GM19239 (cell line): ENCODE measurements at places on chromosomes 1 and 21.

GRCh38 chr1:44024903-44025525, 6.2 kb downstream of the SLC6A9 start:
- no peak for DNase-seq

- no peak for DNase-seq
Observed at GRCh38 chr21:41086569-41086968, 81.4 kb upstream of the BACE2 start.

DNA sequence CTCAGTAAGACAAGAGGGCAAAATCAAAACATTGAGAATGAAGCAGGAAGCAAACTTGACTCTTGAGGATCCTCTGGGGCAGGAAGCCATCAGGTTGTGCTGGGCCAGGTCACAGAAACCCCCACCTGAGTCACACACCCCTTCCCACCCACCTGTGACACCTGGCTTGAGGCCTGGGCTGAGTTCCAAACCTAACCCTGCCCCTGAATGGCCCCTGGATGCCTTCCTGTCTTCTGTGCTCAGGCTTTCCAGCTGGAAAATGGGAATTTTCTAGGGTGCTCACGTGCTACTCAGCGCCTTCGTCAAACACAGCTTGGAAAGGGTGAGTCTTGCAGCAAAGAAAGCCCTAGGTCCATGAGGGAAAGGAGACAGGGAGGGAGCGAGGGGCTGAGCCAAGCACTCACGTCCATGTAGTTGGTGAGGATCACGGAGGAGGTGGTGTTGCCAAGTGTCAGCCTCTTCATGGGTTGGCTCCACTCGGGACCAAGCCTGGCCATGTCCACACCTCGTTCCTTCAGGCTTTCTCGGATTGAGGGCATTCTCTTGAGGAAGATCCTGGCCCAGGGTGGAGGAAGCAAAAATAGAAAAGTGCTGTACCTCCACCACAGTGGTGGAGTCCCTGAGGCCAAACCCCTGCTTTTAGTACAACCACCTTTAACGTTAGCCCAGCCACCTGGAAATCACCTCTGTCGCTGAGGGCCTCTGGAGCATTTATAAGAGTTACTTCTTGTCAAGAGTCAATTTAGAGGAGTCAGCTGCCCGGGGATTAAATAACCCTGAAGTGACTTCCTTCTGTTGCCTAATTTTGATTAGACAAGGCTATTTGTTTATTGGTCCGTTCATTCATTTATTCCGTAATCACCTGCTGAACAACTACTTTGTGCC, 4.3 kb downstream of the REN start:
- DNase-seq, result no peak

DNA sequence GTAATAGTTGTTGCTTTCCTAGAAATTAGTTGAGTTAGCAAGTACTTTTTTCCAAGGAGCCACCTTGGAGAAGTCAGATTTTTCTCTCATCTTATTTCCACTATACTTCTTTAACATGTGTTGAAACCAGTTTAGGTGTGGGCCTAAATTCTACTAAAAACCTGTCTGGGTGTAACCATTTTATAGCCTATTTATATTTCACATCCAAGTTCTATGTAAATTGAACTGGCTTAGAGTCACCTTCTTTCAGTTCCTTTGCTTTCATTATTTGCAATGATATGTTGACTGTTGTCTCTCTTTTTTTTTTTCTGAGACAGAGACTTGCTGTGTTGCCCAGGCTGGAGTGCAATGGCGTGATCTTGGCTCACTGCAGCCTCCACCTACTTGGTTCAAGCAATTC, 195.6 kb downstream of the CLEC20A start:
- no peak for DNase-seq

DNA sequence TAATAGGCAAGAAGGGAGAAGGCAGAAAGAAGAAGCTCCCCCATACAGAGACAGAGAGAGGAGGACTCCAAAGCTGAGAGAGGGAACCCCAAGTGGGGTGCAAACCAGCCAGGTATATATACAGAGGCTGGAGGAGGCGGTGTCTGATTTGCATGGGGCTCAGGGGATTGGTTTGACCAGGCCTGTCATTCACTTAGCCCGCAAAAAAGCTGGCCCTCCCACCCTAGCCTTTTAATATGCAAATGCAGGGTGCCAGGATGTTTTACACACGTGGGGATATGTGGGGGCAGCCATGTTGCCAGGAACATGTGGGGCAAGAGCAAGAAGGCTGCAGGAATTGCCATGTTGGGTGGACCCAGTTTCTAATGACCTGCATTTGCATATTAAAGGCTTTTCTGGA, 37.0 kb upstream of the TENT5B start:
- DNase-seq, result no peak
